ENCODE measurements at places on chromosomes 6 and 20.
A peak's percentile ranks its signal among the peaks of the same experiment; 100 is the strongest.

- no peak for ATAC-seq
Observed at GRCh38 chr6:18326001-18326400, 61.1 kb upstream of the RNF144B start.

DNA sequence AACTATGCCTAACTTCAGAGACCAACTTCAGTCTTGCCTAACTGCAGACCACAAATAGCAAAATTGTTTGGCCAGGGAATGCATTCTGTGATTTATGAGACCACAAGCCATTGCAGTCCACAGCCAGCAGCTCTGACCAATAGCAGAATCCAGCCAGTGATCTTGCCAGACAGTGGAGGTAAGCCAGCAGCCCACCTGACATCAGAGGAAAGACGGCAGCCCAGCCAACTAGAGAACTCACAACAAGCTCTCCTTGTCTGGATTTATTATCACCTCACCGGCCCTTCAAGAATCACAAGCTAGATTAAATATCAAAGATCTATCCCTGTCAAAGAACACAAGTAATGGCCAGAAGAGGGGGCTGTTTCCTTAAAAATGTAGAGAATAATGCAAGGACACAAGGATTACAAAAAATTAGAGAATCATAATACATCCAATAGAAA is 66.5 kb upstream of the SLC35F1 start:
- no peak for ATAC-seq

DNA sequence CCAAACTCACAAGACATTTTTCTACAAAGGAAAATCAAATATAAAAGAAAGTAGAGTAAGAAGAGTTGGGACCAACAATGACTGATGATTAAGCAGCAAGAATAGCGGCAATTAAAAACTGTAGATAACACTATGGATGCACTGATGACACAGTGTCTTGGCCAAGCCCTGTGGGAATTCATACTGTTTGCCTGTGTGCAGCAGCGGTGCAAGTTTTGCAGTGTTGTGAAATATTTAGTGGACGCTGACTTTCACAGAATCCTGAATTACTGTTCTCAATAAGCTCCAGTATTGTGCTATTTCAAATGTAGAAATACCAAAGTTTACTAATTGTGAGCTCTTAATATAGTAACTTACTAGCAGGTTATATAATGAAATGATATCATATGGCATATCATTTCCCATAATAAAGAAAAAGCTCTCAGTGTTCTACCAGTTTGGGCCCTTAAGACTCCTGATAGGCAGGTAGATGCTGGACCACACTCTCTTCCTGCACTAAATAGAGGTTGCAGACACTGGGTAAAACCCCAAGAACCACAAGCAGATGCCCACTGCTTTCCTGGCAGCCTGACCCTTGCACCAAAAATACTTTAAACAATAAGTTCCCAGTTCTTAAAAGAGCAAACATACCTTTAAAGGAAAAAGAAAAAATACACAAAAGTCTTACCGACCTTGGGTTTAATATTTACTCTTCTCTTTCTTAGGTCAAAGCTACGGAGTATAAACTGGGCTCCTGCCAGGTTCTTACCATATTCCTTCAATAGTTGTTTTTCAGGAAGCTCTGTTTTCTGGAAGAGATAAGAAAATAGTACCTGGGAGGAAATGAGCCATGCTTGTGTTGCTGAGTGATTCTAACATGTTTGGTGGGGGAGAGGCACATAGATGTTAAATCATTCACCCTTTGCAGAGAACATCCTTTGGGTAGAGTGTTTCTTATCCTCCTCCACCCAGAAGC is 41.6 kb downstream of the ANKEF1 start:
- no peak for ATAC-seq

DNA sequence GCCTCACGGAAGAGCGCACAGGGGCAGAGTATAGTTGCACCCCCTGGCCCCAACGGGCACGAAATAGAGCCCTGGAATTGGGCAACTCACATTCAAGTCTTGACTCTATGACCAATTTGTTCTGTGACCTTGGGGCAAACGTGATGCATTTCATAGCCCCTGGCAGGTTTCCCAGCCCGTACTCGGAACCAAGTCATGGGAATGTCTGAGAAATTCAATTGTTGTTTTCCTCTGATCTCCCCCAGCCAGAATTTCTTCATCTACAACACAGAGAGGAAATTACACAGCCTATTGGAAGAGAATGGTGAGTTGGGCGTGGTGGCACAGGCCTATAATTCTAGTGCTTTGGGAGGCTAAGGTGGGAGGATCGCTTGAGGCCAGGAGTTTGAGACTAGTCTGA is 322.3 kb upstream of the SULF2 start:
- ATAC-seq: no peak

GRCh38 chr6:77089776-77090175 is 373.5 kb downstream of the HTR1B start:
- no peak for ATAC-seq

GRCh38 chr6:139135578-139136545 is 982 bp downstream of the HECA start:
- ATAC-seq: peak; percentile 61

GRCh38 chr6:4327841-4328240 is 192.5 kb upstream of the ECI2 start:
- no peak for ATAC-seq

- no peak for ATAC-seq
Observed at GRCh38 chr20:43508106-43508505, 609 bp downstream of the L3MBTL1 start.

- ATAC-seq: peak; percentile 50
Observed at GRCh38 chr6:14354919-14355572, 237.5 kb downstream of the CD83 start.

DNA sequence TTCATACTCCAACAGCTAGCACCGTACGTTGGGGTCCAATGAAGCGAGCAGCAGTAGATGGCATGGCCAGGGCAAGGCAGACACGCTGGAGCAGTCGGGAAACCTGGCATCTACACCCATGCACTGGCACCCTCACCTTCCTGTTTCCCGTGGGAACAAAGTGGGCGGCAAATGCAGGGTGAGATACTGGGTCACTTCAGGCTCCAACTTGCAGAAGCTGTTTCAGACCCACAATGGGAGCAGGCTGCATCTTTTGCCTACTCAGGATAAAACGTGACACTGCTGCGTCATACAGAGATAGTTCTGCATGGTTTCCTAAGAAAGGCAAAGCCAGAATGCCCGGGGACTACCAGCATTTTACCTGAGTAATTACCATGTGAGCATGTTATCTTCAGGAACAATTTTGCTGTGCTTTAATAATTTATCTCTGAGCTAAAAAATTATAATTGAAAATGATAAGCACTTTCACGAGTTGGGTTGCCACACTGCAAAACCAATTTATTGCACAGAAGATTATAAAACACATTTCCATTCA is 10.9 kb upstream of the CD93 start:
- no peak for ATAC-seq

DNA sequence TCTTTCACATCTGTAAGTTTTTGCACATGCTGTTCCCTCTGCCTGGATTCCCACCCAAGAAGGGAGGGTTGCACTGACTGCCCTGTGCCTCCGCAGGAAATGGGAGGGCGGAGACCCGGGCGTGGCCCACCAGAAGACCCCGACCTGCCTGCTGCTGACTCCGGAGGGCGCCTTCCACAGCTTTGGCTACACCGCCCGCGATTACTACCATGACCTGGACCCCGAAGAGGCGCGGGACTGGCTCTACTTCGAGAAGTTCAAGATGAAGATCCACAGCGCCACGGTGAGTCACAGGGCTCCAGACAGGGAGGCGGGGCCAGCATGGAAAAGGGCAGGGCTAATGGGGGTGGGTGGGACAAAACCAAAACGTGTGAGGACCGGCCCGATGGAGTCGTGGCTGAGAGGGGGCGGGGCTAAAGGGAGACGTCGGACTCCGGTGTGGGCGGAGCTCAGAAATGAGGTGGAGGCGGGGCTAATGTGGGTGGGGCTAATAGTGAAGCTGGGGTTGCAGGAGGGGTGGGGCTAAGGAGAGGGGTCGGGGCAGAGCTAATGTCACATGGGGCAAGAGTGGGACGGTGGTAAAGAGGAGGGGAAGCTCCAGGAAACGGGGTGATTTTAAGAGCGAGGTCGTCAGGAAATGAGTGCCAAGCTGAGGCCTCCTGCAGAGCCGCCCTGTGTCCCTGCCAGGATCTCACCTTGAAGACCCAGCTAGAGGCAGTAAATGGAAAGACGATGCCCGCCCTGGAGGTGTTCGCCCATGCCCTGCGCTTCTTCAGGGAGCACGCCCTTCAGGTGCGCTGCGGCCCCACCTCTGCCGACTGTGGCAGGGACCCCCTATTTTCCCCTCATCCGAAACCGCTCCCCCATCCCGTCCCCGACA is 12.6 kb downstream of the HSPA12B start:
- ATAC-seq: peak; percentile 42

DNA sequence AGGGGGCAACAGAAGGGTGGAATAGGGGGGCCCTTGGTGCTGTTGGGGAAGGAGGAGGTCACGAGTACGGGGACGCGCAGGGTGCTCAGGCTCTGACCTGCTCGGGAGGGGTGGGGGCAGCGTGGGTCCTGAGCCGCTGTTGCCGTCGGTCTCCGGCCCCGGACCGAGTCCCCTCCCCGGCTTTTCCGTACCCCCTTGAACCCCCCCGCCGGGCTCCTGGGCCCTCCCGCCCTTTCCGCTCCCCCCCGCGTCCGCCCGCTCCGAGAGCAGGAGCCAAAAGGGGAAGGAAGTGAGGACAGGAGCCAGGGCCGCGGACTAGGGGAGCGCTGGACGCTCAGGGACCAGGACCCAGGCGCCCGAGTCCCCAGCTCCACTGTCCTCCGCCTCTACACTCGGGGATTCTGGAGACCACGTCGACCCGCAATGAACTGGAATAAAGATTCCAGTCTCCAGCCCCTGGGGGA is at the start of gene RGL2:
Gene RGL2, minus strand, starts transcription at position 170 of the 464 bp plus-strand sequence. CDS start 332 bp downstream, outside the sequence.
- ATAC-seq: peak; percentile 80

DNA sequence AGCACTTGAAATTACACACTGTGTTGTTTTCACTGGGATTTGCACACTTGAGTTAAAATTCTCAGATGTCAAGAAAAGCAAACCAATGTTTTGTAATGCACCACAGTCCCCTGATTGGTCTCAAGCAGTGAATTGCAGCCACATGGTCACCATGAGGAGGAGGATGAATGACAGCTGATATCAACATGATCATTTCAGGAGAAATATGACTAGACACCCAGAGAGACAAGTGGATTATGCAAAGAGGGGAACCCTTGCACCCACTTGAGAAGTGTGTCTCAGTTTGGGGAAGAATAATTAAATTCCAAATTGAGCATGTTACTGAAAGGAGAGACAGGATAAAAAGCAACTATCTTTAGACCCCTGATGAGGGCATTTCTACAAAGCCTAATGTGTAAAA is 69.3 kb downstream of the UST start:
- no peak for ATAC-seq

GRCh38 chr20:10078403-10078802 is 43.6 kb downstream of the ANKEF1 start:
- no peak for ATAC-seq

DNA sequence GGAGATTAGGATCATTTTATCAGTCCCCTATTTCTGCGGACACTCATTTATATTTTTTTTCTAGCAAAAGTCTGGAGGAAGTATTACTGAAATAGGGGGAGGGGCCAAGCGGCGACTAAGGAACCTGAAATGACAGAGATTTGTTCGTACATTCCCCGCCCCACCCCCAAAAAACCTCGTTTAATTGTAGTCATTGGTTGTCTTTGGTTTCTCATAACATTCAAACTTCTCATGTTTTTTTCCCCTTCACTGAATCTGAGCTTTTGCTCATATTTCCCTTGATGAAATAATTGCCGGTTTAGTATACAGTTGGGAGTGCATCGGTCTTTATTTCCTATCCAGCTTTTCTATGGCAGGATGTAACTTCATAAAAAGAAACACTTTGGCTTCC is 768 bp upstream of the FYN start:
- no peak for ATAC-seq

GRCh38 chr6:47701363-47701762 is 3.0 kb downstream of the ADGRF4 start:
- no peak for ATAC-seq

DNA sequence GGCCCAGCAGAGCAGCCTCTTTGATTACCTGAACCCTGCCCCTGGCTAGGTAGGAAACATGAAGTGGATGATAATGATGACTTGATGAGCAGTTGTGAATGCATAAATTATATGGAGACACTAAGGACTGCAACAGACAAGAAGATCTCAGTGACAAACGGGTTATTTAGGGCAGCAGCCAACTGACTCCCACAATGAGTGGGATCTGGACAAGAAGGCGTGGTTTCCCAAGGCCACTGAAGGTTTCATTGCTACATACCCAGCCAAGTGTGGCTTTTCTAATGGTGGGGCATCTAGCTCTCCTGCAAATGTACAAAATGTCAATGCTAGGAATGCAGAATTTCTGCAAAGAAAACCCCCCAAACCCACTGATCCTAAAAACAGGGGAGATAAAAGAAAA is 29.4 kb downstream of the RING1 start:
- no peak for ATAC-seq

DNA sequence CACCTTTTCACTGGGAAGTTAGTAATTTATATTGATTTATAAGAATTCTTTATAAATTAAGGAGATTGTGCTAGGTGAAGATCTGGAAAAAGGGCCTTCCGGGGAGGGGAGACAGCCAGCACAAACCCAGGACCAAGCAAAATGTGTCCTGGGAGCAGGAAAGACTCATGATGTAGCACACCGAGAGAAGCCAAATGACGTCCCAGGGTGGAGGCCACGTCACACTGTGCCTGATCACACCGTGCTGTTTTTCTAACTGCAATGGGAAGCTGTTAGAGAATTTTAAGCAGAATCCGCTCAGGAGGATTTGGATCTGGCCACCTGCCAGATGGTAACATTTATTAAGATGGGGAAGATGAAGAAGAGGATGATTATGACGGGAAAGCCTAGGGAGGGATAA is 72.7 kb upstream of the AKAP12 start:
- no peak for ATAC-seq

- no peak for ATAC-seq
Observed at GRCh38 chr6:27599859-27600532, 127.1 kb upstream of the ZNF184 start.

All from gastroesophageal sphincter (tissue), 4 donors.